ENCODE measurements at places on chromosomes 16 and 17. TPM values are rescaled to one million over a fixed set of nuclear protein-coding genes. Genes with fewer than 3 reads are reported as not detected.

TNK1 gene
- 18.0 TPM for total RNA-seq

GRCh38 chr16:15653227-15653626, 3.2 kb downstream of the NDE1 start:
- DNase-seq, result no peak

GRCh38 chr16:82995286-82995923, 368.6 kb downstream of the CDH13 start:
- DNase-seq, result peak; percentile 45

GRCh38 chr16:9033125-9033830, 58.2 kb upstream of the HAPSTR1 start:
- DNase-seq, result peak; percentile 69

DNA sequence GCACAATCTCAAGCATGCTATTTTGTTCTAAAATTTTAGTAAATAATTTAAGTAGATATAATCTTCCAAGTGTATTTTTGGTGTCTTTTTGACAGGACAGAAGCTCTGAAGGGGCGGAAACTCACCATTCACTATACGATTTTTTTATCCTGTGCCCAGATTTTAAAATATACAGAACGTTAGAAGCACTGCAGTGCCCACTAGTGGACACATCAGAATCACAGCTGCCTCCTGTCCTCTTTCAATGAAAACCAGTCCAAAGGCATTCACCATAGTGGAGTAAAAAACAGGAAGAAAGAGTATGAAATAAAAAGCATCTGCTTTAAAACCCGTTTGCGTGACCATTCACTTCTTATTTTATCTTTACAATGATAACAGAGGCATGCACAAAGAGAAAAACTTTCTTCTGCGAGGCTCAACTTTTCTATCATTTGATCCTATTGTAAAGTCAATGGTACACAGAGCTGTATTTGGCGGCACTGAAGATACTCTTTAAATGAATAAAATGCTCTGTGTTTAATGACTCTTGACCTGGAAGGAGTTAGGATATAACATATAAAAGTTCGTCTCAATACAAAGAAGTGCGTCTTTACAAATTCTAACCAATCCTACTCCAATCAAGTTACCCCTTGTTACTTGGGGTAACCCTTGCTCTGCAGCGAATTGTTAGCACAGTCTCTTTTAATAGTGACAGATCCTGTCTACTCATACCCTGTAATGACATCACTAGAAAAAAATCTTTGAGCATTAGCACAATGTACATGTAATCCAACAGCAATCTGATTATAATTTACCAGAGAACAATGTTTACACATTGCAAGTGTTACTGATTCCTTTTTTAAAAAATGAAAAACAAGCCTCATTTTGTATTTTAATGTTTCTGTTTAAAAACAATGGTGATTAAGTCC, 339.8 kb upstream of the PSMD7 start:
- DNase-seq, result peak; percentile 62

DNA sequence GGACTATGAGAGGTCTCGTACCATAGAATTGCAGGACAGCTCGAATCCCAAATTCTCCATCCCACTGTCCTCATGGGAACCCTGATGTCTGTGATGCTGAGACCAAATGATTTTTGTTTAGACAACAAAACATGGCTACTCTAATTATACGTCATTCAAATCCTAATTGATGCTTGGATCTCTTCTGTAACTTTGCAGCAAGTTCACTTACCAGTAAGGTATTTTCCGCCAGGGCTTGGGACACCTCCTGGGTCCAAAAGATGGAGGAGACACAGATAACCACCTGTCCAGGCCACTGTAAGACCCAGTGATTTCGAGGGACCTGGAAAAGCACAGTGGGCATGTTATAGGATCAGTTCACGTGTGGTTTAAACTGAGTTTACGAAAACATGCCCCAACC, 92.8 kb downstream of the DNAH3 start:
- no peak for DNase-seq
